ENCODE measurements at places on chromosomes 2 and 18. TPM values are rescaled to one million over a fixed set of nuclear protein-coding genes. Genes with fewer than 3 reads are reported as not detected.

DNA sequence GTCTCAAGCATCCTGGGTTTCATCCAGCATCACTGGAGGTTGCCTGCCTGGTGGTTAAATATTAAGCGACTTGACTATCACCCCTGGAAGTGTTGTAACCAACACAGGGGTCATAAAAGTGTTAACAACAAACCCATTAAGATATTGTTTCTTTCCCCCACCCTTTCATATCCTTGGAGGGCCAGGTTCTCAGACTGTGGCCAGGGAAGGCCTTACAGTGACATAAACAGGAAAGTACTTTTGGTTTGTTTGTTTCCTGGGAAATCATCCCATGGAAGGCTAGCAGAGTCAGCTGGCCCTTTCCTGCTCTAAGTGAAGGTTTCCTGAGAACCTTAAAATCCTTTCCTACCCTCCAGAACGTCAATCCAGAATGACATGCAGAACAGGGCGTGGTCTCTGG, 160.9 kb downstream of the CLIP4 start:
- no peak for DNase-seq

DNA sequence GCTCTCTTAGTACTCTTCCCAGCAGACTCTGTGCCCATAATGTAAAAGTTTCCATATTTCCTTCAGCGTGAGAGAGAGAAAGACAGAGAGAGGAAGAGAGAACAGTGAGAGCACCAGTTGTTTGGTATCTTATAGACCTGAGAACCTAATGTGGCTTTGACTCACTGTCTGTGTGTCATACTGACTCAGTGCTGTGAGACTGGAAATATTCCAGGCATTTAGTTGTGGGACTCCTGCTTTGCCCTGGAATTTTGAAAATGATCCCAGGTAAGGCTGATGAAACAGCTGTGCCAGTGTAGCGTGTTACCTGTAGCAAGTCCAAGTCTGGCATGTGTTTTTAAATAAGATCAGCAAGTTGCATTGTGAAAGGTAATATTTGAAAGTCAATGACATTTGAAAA, 87.9 kb upstream of the KCNH7 start:
- DNase-seq: no peak

DNA sequence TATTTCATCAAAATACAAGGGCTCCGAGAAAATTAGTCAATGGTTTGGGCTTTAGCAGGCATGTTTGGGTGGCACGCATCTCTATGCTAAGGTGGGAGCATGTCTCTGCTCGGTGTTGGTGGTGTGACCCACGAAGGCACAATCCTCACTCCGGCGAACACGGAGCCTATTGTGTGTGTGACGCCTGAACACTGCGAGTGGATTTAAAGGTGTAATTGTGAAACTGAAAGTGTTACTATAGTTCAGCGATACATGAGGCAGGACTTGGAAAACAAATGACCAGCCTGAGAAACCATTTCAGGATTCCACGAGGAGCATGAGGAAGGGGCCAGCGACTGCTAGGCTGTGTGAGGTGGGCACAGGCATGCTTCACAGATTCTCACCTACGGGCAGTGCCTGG, 41.7 kb upstream of the LDLRAD4 start:
- no peak for DNase-seq

DNA sequence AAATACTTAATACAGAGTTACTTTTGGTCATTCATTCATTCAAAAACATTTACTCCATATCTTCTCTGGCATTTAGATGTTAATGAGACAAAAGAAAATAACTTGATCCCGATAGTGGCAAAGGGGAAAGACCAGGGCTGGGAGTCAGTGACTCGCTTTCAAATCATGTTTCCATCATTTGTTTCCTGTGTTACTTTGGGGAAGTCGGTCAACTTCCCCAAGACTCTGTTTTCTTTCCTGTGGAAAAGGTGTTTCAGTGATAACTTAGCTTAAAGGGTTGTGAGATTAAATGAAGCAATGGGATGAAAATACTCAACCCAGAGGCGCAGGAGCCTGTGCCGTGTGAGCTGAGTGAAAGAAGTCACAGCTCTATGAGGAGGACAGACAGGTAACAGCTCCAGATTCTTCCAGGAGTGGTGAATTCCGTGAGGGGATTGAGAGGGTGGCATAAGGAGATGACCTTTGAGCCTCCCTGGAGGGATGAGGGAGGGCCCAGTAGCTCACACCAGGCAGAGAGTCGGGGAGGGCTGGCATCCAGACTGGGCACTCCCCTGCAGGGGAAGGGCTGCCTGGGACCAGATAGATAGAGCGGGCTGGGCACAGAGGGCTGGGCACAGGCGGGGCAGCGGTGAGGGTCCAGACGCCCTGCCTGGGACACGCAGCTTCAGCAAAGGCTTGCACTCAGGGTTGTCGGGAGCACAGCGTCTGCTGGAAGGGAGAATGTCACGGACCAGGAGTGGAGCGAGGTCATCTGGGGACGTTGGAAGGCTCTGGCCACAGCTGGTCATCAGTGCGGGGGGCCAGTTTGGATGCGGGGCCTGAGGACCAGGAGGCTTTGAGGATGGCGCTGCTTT, 70.1 kb downstream of the TSHZ1 start:
- no peak for DNase-seq

C1QL2 gene
- 0.27 TPM for total RNA-seq

CHRNG gene
- not detected for total RNA-seq

STPG4 gene
- total RNA-seq: 1.00 TPM

ANKRD30BL gene
- 33.8 TPM for total RNA-seq

Data from cerebellum (tissue), 4 donors.